ENCODE measurements at places on chromosomes 13 and 19.

GRCh38 chr19:51036519-51036918 is 1.7 kb upstream of the KLK12 start:
- DNase-seq: no peak

DNA sequence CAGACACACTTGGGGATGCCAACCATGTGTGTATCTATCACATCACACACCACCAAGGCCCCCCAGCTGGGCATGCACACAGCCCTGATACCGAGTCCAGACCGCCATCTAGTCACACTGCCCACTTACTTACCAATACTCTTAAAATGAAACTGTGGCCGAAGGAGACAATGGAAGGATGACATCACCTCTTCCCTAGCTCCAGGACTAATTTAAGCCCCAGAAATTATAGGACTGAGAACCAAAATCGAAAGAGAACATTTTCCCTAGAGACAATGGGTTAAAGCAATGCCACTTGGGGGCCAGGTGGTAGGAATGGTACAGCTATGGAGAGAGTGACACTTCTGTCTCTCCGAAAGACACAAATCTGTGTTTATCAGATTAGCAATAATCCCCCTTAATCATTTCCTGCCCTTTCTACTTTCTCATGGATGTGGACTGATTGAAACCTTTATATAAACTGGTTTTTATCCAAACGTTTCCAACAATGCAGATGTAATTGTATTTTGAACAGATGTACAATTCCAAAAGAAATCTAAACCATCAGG is 663 bp upstream of the GGACT start:
- DNase-seq: no peak

- DNase-seq: peak; percentile 38
Measured at GRCh38 chr19:56314018-56314380, 640 bp downstream of the ZSCAN5A start.

- no peak for DNase-seq
Measured at GRCh38 chr19:46896076-46896794, 35.4 kb downstream of the ARHGAP35 start.

DNA sequence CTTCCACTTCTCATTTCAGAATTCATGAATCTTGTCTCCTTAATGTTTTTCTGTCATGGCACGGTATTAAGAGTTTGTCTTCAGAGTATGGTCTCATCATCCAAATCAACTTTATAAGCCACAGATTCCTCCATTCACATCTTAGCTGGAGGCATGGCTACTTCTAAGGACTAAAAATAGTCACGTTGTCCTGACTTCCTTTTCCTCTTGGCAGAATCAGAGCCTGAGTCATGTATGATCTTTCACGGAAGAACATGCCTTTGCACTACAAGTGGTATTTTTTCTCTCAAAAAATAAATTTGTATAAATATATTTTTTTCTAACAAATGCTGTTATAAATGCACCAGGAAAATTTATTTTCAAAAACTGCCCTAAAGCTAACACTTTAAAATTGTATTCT is 71.4 kb downstream of the ALOX5AP start:
- DNase-seq: no peak

DNA sequence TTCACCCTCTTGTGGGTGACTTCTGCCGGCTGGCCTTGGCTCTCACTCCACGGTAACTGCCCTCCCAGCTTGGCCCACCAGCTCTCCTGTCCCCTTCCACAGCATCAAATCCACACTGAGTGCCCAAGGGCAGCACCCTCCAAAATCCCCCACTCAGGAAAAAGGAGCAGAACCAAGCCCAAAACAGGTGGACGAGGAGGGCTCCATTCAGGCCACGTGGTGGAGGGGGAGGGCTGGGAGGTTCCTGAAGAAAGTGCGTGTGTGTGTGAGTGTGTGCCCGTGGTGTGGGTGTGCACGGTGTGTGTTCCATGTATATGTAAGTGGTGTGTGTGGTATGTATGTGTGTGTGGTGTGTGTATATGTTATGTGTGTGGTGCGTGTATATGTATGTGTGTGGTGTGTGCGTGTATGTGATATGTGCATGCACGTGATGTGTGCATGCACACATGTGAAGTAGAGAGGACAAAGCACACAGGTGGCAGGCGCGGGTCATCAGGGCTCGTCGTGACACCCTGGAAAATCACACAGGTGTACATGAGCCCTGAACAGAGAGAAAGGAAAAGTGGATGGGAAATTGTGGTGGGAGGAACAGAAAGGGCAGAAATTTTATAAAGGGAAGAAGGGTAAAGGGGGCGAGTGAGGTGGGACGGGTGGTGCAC is 76.9 kb downstream of the COL4A1 start:
- no peak for DNase-seq

DNA sequence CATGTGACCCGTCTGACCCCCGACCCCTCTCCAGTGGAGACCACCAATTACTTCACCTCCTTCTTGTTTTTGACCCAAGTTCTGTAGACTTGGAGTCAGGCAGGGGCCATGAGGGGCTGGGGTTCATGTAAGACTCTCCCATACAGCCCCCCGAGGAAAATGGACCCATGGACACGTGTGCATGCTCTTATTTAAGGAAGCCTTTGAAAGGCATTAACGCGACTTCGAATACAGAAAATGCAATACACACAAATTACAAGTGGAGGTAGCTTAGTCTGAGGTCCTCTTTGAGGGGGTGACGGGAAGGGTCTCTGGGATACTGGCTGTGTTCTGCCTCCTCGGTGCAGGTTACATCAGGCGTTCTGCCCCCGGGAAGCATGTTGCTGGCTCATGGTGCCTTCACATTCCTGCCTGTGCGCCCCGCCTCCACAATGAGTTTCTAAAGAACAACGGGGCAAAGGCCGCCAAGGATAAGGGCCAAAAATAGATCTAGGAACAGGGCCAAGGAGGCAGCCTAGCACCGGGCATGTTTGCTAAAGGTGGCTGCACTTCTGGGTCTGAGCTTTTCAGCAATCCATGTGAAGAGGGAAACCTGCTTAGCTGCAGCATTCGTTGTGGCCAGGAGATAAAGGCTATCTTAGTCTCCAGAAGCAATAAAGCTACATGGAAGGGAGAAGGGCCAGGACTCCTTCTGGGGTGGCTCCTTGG is 54.5 kb downstream of the RAB20 start:
- DNase-seq: no peak

GRCh38 chr19:41887711-41888382 is 4.9 kb downstream of the ARHGEF1 start:
- peak; percentile 73 for DNase-seq
